ENCODE measurements at places on chromosomes 4 and X.

DNA sequence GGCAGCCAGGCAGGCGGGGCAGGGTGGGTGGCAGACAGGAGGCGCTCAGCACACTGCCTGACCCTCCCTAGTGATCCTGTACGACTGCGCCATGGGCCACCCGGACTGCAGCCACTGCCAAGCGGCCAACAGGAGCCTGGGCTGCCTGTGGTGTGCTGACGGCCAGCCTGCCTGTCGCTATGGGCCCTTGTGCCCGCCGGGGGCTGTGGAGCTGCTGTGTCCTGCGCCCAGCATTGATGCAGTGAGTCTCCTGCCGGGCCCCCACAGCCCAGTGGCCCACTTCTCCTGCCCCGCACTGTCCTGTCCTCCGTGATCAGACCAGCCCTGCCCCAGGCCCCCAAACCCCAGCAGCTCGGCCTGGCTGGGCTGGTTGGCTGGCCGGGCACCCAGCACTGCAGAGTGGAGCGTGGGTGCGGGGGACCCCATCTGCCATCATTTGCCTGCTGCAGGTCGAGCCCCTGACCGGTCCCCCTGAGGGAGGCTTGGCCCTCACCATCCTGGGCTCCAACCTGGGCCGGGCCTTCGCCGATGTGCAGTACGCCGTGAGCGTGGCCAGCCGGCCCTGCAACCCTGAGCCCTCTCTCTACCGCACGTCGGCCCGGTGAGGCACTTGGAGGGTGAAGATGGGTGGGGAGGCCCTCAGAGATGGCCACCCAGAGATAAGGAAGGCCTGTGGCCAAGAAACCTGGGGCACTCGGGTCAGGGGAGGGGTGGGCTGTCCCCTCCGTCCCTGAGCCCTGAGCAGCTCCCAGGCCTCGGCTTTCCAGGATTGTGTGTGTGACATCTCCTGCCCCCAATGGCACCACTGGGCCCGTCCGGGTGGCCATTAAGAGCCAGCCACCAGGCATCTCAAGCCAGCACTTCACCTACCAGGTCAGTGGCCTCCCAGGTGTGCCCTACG is 7.6 kb downstream of the PLXNB3 start:
- peak; percentile 4 for DNase-seq

DNA sequence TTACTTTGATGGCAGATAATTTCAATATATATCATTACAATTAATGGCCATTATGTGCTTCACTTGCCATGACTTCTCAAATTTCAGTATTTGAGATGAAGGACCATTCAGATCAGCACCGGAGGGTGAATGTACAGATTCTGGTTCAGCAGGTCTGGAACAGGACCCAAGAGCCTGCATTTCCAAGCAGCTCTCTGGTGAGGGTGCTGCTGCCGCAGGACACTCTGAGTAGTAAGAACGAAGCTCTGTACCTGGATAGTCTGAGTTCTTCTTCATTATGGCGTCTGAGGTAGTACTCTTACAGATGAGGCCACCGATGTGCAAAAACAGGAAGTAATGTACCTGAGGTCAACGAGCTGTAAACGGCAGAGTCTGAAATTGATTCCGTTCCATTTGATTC is 228.2 kb downstream of the FBXW7 start:
- no peak for DNase-seq

DNA sequence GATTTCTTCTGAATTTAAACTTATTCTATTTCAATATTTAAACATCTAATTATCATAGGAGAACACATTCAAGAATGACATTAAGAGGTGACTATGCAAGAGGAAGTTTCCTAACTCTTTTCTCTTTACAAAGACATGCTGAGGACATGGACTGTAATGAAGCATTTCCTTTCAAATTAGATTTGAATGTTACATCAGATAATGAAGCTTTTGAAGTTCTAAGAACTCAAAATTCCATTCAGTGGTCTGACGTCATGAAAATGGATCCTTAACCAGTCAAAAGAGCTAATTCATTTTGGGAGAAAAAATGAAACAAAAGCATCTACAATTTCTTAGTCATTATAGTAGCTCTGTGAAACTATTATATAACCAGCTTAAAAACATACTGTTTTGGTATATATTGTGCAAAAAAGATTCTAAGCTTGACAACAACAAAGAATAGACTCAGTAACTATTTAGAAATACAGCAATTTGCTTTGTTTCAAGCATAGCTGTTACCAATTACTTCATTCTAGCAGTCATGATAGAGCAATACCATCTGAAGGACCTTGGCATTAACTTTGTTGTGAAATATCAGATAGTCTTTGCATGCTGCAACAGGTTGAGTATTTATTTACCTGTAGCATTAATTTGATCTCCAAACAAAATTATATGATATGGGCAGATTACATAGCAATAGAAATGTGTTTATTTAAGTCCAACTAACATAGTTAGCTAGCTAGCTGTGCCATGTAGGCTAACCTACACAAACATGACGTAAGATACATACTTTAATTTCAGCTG is 13.7 kb upstream of the DTHD1 start:
- DNase-seq = no peak

DNA sequence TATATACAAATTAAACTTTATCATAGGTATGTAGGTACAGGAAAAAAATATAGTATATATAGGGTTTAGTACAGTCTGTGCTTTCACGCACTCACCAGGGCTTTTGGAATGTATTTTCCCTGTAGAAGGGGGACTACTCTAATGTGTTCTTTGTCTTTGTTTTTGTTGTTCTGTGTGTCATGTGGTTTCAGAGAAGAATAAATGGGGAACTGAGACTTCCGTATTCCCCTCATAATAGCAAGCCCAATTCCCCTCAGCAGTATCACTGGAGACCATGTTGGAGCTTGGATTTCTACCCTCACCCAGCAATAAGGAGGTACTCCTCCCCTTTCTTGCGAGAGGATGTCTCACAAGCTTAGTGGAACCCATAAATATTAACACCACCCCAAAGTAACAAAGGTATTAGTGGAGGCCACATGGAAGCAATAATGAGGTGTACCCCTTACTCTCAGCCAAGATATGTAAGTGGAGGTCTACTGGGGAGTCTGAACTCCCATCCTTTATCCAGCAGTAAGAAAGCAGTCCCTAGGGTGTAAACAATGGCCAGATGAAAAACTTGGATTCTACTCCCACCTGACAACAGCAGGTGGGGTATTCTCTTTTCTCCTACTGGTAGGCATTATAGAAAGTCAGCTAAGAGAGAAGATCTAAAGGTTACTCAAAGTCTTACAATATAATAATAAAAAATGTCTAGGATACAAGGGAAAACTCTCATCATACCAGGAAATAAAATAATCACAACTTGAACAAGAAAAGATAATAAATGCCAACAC is 805.4 kb upstream of the GALNTL6 start:
- no peak for DNase-seq

DNA sequence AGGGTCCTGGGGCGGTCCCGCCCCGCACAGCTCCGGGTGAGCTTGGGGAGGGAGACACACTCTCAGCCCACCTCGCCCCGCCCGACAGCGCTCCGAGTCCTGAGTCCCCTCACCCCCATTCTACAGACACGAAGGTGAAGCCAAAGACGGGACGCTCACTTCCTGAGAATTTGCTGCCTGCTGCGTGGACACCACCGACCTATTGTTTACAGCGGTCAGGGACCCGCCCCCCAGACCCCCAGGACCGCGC is 796 bp upstream of the ZNF141 start:
- DNase-seq = no peak

- no peak for DNase-seq
Observed at GRCh38 chr4:94931626-94932025, 173.9 kb downstream of the BMPR1B start.

- DNase-seq = no peak
Observed at GRCh38 chr4:121939690-121940089, 12.2 kb downstream of the TRPC3 start.

GRCh38 chrX:110750526-110751189 is 45.0 kb downstream of the CHRDL1 start:
- no peak for DNase-seq

DNA sequence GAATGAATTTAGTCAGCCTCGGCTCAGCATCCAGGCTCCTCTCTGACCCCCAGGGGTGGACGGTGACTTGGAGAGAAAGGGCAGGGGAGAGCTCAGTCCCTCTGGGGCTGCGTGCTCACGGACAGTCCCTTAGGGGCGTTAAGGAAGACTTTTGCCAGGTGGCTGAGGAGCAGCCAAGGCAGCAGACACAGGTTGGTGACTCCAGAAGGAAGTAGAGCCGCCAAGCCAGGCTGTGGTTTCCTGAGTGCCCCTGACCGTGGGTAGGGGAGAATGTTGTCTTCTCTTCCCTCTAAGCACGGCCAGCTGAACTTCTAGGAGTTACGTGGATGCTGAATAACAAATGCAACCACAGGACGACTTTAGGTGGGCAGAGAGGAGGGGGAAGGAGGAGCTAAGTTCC is 91.0 kb upstream of the MTM1 start:
- DNase-seq = no peak

- DNase-seq = no peak
Observed at GRCh38 chrX:153450949-153451277, 5.1 kb upstream of the TREX2 start.

GRCh38 chr4:185834088-185834487 is 22.1 kb upstream of the SORBS2 start:
- DNase-seq = no peak

Data from GM06990 (cell line).